Activated CD4-positive, alpha-beta memory T cell treated with anti-CD3 and anti-CD28 coated beads for 36 hours (primary cell): ENCODE measurements at places on chromosomes 2 and 18. TPM values are rescaled to one million over a fixed set of nuclear protein-coding genes. Genes with fewer than 3 reads are reported as not detected.

VWC2L gene
- total RNA-seq: not detected

C2orf42 gene
- total RNA-seq: 23.5 TPM

DHRS9 gene
- 4.9 TPM for total RNA-seq

CGREF1 gene
- total RNA-seq: 2.9 TPM
